ENCODE measurements at places on chromosomes 3 and 15.
A peak's percentile ranks its signal among the peaks of the same experiment; 100 is the strongest.

- DNase-seq = no peak
Measured at GRCh38 chr3:118813472-118813871, 221.2 kb downstream of the IGSF11 start.

GRCh38 chr15:78419367-78419766 is 18.6 kb upstream of the IREB2 start:
- DNase-seq = no peak

- DNase-seq = no peak
Measured at GRCh38 chr3:43017593-43018195, 38.6 kb downstream of the GASK1A start.

GRCh38 chr3:168029705-168030104 is 66.0 kb downstream of the GOLIM4 start:
- DNase-seq = no peak

DNA sequence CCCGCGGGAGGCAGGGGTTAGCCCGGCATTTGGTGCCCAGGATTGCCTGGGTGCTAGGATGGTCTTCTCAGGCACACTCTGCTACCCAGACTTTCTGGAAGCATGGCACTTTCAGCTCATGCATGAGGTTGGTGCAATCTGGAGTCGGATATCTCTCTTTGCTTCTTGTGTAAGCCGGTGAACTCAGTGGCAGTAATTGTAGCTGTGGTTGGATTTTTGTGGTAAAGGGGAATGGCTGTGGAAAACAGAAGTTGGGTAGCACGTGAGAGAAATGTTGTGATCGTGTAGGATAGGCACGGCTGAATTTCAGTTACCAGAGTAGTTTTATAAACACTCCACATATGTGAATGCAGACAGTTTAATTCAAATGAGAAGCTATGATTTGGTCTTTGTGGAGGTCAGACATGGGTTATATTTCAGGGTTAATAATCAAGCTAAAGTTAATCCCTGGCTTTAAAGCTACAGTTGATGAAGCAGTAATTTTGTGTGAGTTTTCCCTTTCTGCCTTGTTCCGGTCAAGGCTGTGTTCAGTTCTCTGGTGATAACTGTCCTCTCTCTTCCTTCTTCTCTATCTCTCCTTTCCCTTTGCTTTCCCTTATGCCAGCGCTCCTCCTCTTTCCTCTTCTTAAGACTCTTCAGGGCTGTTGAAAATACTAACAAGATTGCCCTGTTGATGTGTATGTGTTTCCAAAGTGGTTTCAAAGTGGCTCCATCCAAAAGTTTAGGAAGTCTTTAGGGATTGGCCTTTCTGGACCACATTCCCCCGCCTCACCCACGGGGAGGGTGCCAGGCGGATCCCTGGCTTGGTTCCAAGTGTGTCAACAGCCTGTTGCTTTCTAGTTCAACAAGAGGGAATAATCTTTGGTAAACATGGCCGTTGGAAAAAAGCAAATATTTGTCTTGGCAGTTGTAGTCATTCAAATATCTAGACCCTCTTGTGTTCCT is 404.6 kb upstream of the C2CD4B start:
- peak; percentile 86 for DNase-seq

Data from mesenchymal stem cell (in vitro differentiated cells and primary cell).